ENCODE measurements at places on chromosomes 2 and 18. TPM values are rescaled to one million over a fixed set of nuclear protein-coding genes. Genes with fewer than 3 reads are reported as not detected.

Gene FAM228A
- not detected for total RNA-seq

Gene TTLL4
- 42.0 TPM for total RNA-seq

Gene TLX2
- 0.37 TPM for total RNA-seq

Gene CCDC150
- 7.9 TPM for total RNA-seq

DNA sequence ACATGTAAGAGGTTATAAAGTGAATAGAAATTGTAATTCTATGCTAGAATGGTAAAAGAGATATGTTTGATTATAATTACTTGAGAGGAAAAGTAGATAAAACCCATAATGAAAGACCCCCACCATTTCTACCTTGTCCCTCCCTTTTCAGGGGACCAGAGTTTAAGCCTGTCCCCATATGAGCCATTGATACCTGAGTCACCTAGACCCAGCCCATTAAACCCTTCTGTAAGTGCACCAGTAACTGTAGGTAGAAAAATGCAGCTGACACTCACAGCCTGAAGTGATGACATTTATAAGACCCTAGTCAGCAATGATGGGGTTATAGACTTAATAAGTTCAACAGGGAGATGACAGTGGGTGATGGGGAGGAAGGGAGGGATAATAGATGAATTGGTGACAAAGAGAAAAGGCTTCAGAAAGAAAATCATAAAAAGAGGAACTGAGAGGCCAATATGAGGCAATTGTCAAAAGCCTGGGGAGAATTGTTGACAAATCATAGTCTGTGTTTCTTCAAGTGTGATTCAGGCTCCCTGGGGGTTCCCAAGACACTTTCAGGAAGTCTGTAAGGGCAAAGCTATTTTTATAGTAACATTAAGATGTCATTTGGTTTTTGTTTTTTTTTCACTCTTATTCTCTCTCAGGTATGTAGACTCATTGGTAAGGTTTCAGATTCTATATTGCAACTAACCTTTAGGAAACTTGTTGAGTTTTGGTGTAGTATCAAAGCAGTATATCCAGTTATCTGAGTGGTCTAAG lies 544.2 kb downstream of the SATB2 start:
- H3K27ac ChIP-seq, result no peak overlapping the region
- no peak overlapping the region for H3K4me3 ChIP-seq
- no peaks in the 10 kb centered on the region for H3K4me1 ChIP-seq
- H3K27me3 ChIP-seq, result no peaks in the 10 kb centered on the region
- no peaks in the 10 kb centered on the region for H3K36me3 ChIP-seq

Gene NCKAP5
- not detected for total RNA-seq

GRCh38 chr2:157899125-157899839 lies 23.2 kb upstream of the ACVR1 start:
- no peaks in the 10 kb centered on the region for H3K27me3 ChIP-seq
- H3K36me3 ChIP-seq, result no peaks in the 10 kb centered on the region
- H3K4me1 ChIP-seq, result peaks cover 63% of the 10 kb centered on the region
- peak overlapping the region; percentile 51 for H3K27ac ChIP-seq

Gene PTMA
- 2,474 TPM for total RNA-seq

DNA sequence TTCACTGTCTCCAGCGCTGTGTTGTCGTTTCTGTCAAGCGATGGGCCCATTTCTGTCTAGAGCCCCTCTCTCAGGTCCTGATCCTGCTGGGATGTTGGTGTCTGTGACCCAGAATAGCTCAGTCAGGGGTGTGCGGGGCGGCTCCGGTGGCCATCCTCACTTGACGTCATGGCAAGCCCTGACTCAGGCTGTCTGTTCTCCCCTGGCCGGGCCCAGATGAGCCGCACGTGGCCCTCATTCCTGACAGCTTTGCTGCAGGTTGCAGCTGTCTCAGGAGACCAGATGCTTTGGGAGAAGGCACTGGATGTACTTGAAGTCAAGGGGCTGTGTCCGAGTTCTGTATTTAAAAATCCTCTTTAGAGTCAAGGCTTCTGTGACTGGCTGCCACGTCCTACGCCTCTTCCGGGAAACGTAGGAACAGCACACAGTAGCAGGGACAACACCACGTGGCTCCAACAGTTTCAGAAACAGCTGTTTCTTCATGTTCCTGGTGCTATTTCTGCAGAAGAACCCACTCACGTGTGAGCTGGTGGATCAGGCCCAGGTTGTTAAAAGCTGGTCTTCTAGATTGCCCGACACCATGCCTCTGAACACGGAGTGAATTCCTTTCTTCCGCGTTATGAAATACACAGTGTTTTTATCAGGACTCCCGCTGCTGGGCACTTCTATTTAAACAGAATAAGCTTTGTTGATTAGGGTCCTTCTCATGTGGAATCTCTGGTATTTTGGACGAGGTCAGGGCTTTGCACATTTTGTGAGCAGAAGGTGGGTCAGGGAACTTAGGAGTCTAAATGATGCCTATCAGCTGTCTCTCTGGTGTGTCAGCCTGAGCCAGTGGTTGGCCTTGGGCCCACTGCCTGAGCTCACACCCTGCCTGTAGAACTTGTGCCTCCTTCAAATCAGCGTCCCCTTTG lies 28.3 kb upstream of the NTSR2 start:
- DNase-seq, result no peak
- no peak overlapping the region for H3K4me3 ChIP-seq
- H3K27ac ChIP-seq, result no peak overlapping the region
- H3K36me3 ChIP-seq, result no peaks in the 10 kb centered on the region

Gene RESP18
- not detected for total RNA-seq

GRCh38 chr2:147342329-147342728 lies 502.5 kb upstream of the ACVR2A start:
- H3K36me3 ChIP-seq, result no peaks in the 10 kb centered on the region
- no peak for DNase-seq
- no peak overlapping the region for H3K4me3 ChIP-seq
- H3K27me3 ChIP-seq, result no peaks in the 10 kb centered on the region

Measured in CD8-positive, alpha-beta memory T cell (primary cell).